ENCODE measurements at places on chromosomes 6 and 20.

GRCh38 chr6:111813677-111814310, 59.5 kb downstream of the FYN start:
- DNase-seq, result no peak

GRCh38 chr6:102812242-102812641, 1418.7 kb downstream of the GRIK2 start:
- no peak for DNase-seq

- DNase-seq, result no peak
Observed at GRCh38 chr6:165685302-165685701, 22.3 kb upstream of the PDE10A start.

DNA sequence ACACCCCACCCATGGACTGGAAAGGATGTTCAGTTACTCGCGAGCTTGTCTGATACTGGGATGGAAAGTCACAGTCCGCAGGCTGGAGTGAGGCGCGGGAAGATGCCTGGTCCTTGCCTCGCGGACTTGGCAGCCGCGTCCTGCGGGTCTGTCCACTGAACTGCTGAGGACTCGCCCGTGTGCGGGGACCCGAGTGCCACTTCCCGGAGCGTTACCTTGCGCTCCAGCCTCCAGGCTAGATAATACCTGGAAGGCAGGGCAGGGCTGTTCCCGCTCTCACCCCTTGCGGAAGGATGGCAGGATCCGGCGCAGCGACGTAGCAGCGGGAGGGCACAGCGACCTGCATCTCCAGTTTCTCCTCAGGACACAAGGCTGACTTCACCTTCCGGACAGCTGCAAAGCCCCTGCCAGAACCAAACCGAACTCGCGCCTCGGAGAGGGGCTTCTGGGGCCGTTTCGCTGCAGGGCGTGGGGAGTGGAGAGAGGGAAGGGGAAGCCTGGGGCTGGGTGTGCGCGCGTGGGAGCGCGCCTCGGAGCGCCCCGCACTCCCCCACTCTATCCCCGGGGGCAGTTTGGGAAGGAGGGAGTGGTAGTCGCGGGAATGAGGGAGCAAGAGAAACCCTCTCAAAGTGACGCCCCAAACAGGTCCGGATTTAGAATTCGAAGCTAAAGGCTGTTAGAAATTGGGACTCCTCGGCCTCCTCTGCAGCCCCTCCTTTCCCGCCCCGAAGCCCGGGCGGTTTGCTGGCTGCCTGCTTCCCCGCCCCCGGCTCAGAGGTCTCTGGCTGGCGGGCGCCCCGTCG, at the start of gene KCNQ5:
Gene KCNQ5, plus strand, starts transcription at position 774 of the 803 bp plus-strand sequence.
- no peak for DNase-seq

DNA sequence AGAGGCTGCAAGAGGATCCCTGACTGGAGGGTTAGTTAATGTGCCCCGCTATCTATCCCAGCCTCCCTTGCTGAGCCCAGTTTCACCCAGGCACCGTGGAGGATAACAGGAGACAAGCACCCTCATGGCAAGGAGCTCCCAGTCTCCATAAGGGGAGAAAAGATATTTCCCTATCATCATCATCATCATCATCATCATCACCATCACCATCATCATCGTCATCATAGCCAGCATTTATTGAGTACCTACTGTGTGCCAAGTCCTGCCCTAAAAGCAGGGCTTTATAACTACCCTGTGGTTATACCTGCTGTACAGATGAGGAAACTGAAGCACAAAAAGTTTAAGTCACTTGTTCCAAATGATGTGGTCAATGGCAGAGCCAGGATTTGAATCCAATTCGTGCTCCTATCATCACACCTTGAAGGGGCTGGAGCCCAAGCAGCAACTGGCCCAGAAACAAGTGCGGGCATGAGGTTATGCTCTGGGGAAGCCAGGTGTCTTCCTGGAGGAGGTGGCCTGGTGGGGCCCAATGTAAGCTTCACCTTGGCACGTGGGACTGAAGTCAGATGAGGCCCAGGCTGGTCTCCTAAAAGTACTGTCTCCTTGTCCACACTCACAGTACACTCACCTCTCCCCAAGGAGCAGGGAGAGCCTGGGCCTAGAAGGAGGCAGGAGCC, 10.0 kb downstream of the GLP1R start:
- DNase-seq, result no peak

GRCh38 chr6:161413355-161413771, 139.5 kb upstream of the AGPAT4 start:
- DNase-seq, result no peak

GRCh38 chr6:129175066-129175465, 292.1 kb downstream of the LAMA2 start:
- DNase-seq, result no peak

DNA sequence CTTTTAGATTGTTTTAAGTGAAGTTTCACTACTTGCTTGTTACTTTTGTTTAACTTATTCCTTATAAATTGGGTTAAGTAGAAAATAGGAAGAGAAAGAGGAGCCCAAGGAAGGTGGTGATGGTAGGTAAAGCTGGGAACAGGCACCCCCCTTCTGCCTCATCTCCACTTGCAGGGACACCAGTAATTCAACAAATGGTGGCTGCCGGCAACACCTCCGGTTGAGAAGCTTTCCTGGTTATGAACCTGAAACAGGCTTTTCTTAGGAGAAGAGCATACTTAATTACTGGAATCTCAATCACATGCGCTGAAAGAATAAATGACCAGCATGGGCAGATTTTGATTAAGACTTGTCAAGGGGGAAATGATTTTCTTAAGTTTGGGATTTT, 158.9 kb upstream of the ZNF217 start:
- no peak for DNase-seq

GRCh38 chr20:1777476-1777820, 117.8 kb upstream of the SIRPA start:
- no peak for DNase-seq

- no peak for DNase-seq
Observed at GRCh38 chr20:20498076-20498861, 130.4 kb downstream of the INSM1 start.

GRCh38 chr6:138289739-138290138, 71.4 kb upstream of the PBOV1 start:
- no peak for DNase-seq

GRCh38 chr6:121811106-121811505, 375.7 kb downstream of the GJA1 start:
- DNase-seq, result no peak

DNA sequence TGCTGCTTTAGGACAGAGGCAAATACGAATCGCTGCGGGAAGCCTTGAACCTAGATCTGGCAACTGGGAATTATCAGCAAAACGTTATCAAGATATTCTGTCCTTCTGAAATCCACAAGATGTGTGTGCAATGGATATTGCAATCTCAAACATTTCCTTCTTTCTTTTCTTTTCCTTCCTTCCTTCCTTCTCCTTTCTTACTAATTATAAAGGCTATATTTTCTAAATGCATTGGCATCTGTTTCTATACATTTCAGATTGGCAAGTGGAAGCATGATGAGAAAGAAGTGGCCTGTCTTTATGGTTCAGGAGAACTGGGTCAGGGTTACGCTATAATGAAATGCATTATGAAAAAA, 2.0 kb downstream of the TAGAP start:
- no peak for DNase-seq

DNA sequence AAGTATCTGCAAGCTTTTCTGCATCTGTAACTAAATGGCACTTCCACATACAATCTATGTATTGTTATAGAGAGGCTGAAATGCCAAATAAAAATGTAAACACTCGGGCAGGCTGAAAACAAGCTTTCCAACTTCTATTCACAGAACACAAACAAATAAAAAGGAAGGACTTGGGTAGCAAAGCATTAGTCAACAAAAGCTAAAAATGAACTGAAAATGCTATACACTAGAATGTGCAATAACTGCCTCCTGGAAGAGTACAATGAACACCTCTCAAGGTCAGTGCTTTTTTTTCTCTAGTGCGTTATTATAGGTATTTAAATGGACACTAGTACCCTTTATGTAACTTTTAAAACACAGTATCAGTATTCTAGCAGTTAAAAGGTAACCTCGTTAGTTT, 31.4 kb downstream of the STK38 start:
- no peak for DNase-seq

All from endothelial cell of umbilical vein (primary cell).